ENCODE measurements at places on chromosomes 2 and 18.

DNA sequence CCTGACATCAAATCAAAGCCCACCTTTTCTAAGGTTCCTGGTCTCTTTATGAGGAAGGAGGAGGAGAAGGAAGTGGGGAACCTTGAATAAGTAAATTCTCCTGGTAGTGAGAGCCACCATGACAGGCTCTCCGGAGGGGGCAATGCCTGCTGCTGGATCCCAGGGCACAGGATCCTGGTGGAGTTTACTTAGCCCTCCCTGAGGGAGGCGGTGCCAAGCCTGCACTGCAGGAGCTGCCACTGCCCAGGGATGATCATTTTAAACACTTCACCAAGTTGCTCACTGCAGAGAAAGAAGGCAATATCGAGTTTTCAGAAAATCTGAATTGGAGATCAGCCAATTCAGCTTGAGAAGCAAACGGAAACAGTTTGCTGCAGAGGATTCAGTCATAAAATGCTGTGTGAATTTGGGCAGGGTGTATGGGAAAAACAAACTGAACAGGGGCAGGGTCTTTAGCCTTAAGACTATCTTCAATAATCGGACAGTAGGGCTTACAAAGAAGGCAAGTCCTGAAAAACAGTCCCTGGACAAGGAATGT lies 200.7 kb downstream of the RAD51AP2 start:
- DNase-seq = no peak

GRCh38 chr2:25041307-25041927 lies 459 bp upstream of the EFR3B start:
- no peak for DNase-seq

GRCh38 chr18:74869904-74870863 lies 272.5 kb downstream of the ZNF407 start:
- no peak for DNase-seq

DNA sequence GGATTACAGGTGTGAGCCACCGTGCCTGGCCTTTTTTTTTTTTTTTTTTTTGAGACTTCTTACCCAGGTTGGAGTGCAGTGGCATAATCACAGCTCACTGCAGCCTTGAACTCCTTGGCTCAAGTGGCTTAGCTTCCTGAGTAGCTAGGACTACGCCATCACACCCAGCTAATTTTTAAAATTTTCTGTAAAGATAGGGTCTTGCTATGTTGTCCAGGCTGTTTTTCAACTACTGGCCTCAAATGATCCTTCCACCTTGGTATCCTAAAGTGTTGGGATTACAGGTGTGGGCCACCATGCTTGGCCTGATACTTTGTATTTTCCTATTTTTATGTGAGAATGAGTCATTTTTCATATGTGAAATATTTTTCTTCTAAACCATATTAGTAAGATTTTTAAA lies 13.7 kb downstream of the ELP2 start:
- DNase-seq = no peak

Measured in stimulated activated CD8-positive, alpha-beta memory T cell treated with anti-CD3 and anti-CD28 coated beads, Interleukin-2, amount 100 ng/mL, for 1 hour (primary cell).